ENCODE measurements at places on chromosomes 2 and 18.

DNA sequence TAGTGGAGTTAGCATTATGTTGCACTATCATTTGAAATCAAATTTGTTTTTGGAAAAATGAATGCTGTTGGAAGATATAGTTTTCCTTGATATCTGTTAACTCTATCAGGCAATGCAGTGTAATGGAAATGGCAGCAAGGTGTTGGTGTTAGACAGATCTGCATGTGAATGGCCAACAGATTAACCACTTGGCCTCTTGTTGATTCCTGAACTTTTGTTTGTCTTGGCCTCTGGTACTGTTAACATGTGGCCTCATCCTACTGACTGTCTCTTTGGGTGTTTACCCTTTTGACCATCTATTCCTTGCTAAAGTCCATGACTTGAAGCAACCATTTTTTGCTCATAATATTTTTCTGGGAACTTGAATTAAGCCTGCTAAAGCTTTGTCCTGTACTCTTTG is 110.2 kb upstream of the CDH2 start:
- no peak for DNase-seq

DNA sequence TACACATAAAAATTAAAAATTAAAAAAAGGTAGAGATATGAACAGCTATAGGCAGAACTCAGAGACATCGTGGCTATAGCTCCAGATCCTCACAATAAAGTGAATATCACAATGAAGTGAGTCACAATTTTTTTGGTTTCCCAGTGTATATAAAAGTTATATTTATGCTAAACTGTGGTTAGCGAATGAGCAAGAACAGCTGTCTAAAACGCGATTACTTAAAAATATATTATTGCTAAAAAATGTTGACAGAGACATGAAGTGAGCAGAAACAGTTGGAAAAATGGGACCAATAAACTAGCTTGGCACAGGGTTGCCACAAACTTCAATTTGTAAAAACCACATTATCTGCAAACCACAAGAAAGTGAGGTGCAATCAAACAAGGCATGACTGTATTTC is 551.7 kb upstream of the NETO1 start:
- no peak for DNase-seq

GRCh38 chr2:104766683-104767082 is 87.2 kb upstream of the POU3F3 start:
- no peak for DNase-seq

DNA sequence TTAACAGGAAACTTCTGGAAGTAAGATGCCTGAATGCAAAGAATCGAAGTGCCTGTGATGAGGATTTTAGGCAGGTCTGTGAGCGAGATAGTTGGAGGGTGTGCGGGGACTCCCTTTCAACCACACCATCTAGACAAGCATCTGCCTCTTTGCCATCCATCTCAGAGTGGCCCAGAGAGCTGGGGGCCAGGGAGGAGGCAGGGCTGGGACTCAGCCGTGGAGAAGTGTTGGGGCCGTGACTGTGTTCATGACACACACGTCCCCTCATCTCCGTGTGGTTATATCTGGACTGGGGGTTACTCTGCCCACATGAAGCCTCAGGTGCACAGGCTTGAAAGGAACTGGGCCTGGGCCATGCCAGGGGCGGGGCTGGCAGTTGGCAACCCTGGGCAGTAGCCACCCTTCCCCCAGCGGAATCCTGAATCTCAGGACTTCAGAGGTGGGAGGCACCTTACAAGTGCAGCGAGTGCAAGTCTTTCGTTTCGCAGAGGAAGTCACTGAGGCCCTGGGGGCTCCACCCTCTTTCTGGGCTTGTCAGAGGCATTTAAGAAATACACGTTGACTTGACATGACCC is 112.5 kb downstream of the SLC4A3 start:
- DNase-seq = no peak

- DNase-seq = no peak
These were observed 40.3 kb downstream of the DAPL1 start for GRCh38 chr2:158835431-158835830.

Data from neural crest cell (in vitro differentiated cells).